Ascending aorta (tissue), 2 donors: ENCODE measurements at places on chromosomes 6 and 20.

- no peak for DNase-seq
Measured at GRCh38 chr20:20318365-20319161, 49.3 kb upstream of the INSM1 start.

DNA sequence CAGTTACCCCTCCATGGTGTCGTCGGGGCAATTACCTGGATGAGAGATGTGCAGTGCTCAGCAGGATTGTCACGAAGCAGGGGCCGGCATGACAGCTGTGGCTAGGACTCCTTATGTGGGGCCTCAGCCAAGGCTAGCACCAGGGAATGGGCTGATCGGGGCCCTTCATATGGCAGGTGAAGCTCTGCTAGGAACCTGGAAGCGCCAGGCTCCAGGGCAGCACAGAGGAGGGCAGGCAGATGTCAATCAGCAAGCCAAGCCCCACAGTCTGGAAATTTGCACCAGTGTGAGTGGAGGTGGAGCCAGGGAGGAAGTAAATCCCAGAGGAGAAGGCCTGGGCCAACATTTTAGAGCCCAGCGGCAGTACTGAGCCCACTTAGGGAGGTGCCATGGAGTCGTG, 21.2 kb downstream of the SYNDIG1 start:
- no peak for DNase-seq

GRCh38 chr20:62305149-62305764, 2.5 kb downstream of the ADRM1 start:
- DNase-seq = no peak

GRCh38 chr6:17591287-17591686, 8.8 kb upstream of the FAM8A1 start:
- no peak for DNase-seq

DNA sequence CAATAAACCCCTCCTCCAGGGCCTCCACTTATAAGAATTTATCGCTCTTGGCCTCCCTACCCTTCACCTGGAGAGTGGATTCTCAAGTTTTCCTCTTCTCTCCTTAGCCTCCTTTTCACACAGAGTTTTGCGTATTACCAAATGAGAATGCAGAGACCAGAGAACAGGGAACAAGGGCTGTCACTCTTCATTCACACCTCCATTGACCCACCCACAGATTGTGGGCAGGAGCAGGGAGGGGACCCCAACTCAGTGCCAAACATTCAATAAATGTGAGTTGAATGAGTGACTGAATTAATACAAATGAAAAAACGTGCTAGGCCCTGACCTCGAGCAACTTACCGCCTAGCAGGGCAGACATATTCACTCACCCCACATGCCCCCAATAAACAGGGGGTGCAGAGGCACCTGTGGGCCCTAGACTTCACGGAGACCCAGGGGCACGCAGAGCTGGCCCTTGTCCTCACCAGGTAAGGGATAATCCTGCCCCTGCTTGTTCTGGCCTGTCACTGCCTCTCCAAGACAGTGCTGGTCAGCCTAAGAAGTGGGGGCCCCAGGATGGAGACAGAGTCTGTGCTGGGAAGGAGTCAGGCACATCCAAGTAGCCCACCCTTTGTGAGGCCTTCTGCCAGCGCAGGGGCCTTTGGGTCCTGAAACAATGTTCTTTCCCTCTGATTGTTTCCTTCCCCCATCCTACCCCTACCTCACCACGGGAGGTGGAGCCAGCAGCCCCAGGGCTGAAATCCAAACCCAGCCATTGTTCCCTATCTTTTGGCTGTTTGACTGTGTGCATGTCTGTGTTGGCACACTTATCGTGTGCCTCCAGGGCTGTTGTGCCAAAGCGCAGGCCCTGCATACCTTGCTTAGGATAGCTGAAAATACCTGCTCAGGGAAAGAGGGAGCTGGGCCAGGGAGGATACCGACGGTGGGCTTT, 8.4 kb upstream of the TJAP1 start:
- no peak for DNase-seq

- DNase-seq = peak; percentile 81
Measured at GRCh38 chr20:50478162-50478990, 31.8 kb upstream of the PTPN1 start.

- no peak for DNase-seq
Measured at GRCh38 chr6:14676064-14676463, 558.5 kb downstream of the CD83 start.

DNA sequence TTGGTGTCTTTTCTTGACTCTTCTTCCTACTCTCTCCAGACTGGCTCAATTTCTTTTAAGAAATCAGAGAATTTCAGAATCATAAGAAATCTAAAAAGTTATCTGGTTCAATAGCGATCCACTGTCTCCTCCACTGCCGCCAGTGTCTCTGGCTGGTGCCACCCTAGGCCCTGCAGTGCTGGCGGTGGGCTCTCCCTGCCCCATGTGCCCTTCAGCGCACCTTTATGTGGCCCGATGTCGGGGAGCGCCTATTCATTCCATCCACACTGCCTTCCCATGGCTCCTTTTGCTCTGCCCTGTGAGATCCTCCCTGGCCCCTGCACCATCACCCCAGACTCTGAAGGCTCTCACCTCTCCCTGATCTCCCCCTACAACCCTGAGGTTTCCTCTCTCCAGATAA, 62.8 kb downstream of the TBXT start:
- DNase-seq = no peak

- DNase-seq = no peak
Measured at GRCh38 chr6:26016963-26017631, 54.5 kb downstream of the TRIM38 start.

- DNase-seq = peak; percentile 74
Measured at GRCh38 chr6:82364087-82365015, 734 bp downstream of the TPBG start.

DNA sequence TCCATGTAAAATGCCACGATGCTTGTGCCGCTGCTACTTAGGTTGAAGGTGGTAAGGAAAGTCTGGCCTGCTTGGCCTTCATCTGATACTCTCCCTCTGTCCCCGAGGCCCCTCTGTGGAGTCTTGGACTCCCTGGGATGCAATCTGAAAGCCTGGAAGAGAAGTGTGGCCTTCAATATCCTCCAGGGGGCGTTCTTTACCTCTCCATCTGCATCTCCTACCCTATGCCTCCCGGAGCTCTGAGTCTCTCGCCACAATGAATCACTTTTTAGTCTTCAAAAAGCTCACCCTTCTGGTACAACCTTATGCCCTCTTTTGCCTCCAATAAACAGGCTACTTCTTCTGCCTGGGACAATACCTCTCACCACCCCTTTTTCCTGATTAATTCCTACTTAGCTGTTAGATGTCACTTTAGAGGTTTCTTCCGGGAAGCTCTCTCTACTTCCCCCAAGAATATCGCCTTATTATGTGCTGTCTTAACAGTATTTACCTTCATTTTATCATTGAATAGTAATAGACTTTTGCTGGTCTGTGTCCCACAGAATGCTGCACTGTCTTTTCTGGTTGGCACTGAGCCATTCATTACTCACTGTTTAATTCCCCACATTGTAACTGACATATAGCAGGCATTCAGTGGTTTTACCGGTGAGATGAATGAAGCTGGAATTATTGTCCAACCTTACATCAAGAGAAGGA, 13.9 kb upstream of the ATG5 start:
- DNase-seq = peak; percentile 68

- no peak for DNase-seq
Measured at GRCh38 chr6:108947114-108947854, 99.1 kb downstream of the ARMC2 start.

DNA sequence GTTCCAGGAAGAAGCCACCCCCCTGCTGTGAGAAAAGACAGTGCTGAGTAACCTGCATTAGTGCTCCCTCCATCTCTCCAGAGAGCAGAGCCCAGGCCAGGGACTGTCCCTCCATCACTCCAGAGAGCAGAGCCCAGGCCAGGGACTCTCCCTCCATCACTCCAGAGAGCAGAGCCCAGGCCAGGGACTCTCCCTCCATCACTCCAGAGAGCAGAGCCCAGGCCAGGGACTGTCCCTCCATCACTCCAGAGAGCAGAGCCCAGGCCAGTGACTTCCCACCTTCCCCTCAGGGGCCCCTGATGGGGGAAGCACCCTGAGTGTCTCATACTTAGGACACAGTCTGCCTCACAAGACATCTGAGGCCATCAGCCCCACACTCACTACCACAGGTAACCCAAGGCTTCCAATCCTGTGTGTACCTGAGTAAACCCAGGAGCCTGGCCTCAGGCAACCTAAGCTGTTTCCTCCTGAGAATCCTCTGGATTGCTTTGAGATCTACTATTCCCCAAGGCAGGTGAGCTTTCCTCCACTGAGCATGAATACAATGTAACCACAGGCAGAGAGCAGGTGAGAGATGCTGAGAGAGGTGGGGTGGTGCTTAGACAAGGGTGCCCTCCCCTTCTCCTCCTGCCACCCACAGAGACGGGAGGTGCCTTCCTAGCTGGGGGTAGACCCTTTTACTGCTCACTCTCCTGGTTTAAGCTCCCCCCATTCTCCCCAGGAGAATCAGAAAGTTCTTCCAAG, 4.9 kb downstream of the TBXT start:
- no peak for DNase-seq

DNA sequence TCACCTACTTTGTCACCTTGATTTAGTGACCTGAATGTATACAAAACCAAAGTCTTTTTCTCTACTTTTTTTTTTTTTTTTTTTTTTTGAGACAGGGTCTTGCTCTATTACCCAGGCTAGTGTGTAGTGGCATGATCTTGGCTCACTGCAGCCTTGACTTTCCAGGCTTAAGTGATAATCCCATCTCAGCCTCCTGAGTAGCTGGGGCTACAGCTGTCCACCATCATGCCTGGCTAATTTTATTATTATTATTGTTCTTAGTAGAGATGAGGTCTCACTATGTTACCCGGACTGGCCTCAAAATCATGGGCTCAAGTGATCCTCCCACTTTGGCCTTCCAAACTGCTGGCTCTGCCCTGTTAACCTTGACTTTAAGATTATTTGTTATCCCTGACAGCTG, 37.5 kb downstream of the CRISP2 start:
- no peak for DNase-seq

GRCh38 chr6:47310131-47310480, 401 bp upstream of the TNFRSF21 start:
- no peak for DNase-seq

DNA sequence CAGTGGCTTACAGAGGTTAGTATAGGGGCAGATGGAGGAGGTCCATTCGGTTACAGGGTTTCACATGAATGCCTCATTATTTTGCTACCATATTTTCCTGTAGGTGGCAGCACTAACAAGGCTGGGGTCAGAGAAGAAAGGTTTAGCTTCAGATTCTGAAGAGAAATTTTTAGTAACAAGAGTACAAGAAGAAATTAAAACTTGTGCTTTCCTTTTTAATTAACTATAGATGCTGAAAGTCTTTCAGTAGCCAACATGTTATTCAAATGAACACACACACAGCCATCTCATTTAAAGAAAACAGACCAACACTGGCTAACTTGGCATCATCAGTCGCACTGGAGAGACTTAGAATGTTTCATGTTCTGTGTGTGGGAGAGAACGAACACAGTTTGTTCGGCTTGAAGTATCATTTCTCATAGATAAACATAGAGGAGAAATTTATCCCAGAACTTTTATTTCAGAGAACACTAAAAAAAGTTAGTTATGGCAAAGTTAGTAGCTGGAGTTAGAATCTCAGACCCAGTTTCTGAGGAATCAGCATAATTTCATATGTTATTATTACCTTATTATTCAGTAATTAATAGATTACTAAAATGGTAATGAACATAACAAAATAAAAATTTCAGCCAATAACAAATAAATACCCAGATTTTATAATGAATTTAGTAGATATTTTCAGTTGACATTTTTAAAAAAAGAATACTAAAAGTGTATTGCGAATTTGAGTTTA, 314.0 kb upstream of the RSPO3 start:
- no peak for DNase-seq

DNA sequence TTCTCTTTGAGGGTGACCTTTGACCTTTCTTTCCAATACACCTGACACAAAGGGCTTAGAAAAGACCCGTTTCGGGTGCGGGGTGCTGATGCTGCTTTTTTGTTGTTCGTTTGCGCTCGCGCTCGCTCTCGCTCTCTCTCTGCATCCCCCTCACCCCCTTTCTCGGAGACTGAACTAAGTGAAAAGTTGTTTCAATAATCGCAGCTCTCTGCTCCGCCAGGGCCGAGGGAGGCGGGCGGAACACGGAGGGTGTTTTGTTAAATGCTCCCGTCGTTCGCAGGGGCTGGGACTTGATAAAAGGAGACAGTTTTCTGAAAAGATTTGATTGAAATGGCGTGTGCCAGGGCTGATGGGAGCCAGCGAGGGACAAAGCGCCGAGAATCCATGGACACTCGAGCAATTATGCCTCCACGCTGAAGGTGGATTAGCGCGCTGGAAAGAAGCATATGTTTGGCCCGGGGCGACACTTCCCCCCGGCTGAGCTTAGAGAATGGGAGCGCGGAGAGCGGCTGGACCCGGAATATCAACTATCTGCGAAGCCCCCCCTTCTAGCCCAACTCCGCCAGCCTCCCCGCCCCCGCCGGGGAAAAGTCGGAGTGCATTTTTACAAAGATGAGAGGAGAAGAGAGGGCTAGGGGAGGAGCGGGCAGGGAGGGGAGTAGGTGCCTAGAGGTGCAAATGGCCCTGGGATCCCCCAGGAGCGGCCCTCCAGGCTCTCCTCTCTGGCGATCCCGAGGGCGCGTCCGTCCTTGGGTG, 25.0 kb downstream of the TFAP2A start:
- no peak for DNase-seq

DNA sequence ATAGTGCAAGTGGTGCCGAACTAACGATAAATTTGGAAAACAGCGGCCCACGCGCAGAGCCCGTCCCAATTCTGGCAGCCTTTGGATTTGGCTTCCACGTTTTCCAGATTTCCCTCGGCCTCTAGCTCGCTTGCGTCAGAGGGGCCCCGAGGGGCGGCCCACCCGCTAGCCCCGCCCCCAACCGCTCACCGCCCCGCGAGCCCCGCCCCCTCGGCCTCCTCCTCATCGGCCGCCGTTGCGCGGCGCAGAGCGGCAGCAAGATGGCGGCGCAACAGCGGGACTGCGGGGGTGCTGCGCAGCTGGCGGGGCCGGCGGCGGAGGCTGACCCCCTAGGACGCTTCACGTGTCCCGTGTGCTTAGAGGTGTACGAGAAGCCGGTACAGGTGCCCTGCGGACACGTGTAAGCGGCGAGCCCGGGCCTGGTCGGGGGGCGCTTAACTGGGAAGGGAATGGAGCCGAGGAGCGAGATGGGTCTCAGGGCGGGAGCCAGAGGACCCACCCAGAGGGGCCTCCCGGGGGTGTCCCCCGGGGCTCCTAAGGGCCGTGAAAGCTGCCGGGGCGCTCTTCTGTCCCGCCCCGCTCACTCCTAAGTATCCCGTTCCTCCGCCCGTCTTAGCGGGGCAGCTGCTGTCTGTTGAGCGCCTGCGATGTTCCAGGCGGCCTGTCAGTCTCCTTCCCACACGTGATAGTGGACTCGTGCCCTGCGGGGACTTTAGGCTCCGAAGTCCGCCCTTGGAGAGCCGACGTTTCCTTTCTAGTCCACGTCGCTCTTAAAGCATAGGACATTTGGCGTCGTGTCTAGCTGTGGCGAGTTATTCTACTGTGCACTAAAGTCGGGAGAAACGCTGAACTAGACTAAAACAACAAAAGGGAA, at the start of gene RNF114:
Gene RNF114, plus strand, starts transcription at position 245 of the 874 bp plus-strand sequence. Its CDS starts 16 bp downstream, at position 261.
- peak; percentile 44 for DNase-seq

GRCh38 chr6:4612636-4613171, 163.5 kb upstream of the CDYL start:
- DNase-seq = no peak
